ENCODE measurements at places on chromosomes 1 and 21.

DNA sequence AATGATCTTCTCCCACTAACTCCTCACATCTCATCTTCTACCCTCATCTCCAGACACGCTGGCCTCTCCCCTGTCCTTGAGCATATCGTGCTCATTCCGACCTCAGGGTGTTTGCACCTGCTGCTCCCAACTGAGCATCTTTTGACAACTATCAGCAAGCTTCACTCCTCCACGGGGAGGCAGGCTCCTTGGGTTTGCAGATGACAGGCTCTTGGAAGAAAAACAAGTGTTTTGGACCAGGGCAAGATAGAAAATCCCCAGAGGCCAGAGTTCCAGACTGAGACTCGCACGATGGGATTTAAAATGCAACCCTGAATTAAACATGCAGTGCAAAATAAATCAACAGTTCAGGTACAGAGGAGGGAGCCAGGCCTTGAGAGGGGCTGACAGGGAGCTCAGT, 246.7 kb downstream of the PTPRU start:
- DNase-seq = no peak

GRCh38 chr1:40838980-40839942, 22.9 kb downstream of the CITED4 start:
- DNase-seq = no peak

- DNase-seq = no peak
Observed at GRCh38 chr1:161074676-161075368, 5.1 kb upstream of the ARHGAP30 start.

- DNase-seq = peak; percentile 14
Observed at GRCh38 chr1:110495926-110496600, 22.9 kb downstream of the KCNA10 start.

- no peak for DNase-seq
Observed at GRCh38 chr1:19945914-19946313, 22.5 kb upstream of the PLA2G2E start.

DNA sequence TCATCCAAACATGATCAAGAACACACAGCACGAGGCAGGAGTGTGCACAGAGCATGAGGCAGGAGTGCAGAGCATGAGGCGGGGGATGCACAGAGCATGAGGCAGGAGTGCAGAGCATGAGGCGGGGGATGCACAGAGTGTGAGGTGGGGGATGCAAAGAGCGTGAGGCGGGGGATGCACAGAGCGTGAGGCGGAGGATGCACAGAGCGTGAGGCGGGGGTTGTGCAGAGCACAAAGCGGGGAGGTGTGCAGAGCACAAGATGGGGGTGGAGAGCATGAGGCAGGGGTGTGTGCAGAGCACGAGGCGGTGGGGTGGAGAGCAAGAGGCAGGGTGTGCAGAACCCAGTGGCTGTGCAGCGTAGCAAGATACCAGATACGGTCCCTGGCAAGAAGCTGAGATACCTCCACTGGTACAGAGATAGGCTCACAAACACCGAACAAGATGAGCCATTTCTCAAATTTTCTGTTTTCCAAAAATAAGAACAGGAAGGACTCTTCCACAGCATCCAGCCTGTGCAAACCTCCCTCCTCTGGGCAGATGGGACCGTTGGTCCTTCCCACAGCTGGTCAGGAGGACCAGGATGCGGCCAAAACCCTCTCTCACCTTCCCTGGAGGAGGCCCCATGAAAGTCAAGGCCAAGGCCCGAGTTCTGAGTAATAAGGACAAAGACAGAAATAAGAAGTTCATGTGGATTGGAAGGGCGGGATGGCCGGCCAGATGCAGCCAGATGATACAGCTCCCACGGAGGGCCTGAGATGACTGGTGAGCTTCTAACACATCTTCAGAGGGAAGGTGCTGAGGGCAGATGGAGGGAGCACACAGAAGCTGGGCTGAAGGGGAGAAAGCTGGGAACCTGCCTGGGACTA, 12.0 kb downstream of the SPATC1L start:
- no peak for DNase-seq

- DNase-seq = no peak
Observed at GRCh38 chr1:8871965-8872399, 6.5 kb downstream of the ENO1 start.

DNA sequence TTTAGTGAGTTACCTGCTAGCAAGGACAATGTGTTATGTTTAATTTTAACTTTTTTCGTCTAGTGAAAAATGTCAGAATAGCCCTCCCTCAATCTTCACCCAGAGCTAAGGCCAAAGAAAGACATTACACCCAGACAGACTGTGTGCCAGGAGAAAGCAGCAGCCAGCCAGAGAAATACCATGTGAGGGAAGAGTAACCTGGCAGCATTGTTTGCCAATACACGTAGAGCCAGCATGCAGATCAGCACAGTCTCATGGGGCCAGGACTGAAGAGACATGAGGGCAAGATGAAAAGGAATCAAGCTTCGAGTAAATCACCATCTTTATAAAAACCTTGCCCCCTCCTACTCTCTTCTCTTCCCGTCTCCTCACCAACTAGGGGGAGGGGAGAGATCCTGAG, 88.5 kb upstream of the ADAR start:
- DNase-seq = no peak

DNA sequence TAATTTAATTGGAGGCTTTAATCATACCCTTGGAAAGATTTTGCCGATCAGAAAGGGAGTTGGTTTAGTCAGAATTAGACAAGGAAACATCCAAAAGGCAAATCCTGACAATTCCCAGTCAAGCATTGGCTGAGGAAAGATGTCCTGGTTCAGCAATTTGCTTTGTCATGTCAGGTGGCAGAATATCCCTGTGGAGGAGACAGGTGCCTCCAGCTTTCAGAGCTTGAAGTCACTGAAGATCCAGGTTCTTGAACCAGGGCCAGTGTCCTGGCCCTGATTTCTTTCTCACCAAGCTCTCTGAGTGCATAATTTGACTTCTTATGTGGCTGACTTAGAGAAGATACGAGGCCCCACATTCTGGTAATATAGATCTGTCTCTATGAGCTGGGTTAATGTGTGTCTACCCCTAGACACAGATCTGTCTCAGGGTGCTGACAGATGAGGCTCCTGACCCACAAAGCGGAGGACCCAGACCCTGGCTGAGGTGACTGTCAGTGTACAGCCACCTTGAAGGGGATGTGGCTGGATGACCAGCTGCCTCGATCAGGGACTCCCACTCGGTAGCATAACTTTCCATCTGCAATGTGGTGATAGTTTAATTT, 118.9 kb downstream of the HHAT start:
- DNase-seq = no peak

DNA sequence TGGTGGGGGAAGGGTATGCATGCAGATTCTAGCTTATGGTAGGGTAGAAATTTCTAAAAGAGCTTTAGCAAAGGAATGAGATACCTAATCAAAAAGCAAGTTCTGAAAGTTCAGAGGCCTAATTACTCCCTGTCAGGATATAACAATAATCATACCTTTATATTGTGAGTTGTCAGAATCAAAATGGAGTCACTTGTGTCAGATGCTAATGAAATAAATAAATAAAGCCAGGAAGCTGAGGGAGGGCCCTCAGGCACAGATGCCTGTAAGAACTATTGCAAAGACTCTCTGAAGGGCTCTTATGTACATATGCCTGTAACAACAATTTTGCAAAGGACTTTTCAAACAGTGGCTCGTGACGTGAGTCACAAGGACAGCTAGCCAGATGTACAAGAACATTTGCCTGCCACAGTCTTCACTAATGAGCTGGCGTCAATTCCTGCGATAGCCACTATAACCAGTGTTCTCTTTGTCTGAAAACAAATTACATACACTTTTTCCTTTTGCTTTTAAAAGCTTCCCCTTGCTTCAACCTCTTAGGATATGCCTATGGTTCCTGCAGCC, 27.4 kb upstream of the DNASE2B start:
- DNase-seq = peak; percentile 11

DNA sequence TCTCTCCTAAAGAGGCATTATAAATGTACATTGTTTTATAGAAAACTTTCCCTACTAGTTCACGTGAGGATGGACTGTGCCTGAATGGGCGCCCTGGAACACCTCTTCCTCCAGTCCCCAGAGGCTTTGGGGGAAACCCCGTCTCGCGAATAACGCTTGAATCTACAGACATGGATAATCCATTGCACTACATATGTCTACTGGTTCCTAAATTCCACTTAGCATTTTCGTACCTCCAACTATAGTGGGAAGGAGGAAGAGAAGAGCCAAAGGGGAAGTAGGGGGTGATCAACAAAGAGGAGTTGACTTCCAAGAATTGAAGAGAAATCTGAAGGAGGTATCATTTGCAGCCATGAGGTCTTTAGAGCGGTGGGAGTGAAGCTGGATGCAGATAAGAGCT, 11.1 kb downstream of the BARHL2 start:
- no peak for DNase-seq

DNA sequence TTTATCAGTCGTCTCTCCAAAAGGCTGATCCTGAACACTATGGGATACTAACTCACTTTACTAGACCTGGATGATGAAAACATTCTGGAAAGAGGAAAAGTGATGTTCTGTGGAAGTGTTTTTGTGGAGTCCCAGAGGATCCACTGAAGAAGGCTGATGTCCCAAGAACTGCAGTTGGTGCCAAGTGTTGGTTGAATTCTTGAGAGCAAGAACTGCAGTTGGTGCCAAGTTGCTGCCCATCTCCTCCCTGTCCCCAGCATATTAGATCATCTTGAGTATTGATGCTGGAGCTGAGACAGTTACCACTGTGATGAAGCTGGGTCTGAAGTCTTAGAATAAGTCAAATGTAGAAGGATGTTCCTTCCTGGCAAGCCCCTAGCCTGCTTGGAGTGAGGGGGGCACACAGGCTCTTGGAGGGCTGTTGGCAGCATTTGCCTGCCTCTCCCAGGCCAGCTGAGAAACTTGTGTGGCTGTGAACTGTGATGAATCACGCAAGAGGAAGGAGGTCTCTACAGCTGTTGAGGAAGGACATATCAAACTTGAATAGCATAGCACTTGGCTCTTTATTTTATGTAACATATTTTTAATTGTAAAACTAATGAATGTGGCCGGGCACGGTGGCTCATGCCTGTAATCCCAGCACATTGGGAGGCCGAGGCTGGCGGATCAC, 48.1 kb downstream of the DNAJC6 start:
- no peak for DNase-seq

- DNase-seq = no peak
Observed at GRCh38 chr1:200006711-200007110, 20.8 kb upstream of the NR5A2 start.

DNA sequence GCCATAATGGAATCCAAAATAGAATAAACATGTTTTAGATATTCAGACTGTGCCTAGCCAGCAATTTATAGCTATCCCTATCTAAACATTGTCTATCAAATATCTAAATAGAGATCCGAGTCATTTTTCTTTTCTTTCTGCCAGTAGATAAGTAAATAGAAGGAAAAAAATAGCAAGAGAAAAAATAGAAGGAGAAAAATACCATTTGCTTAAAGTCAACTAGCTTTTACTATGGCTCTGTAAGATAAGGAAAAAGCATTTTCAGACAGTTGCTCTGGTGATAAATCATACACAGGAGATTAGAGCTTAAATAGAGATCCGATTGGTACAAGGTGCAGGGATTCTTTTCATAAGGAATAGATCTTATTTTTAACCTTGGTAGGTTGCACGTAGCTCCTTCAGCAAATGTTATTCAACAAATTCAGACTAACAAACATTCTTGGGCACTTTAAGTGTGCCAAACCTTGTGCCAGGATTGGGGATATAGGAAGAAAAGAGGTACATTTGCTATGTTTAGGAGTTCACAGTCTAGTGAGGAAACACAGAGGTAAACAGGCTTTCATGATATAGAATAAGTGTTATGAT, 70.1 kb upstream of the CCDC190 start:
- DNase-seq = no peak

- DNase-seq = no peak
Observed at GRCh38 chr1:230435108-230435507, 9.0 kb upstream of the PGBD5 start.

- no peak for DNase-seq
Observed at GRCh38 chr1:17763995-17764394, 8.9 kb downstream of the ACTL8 start.

DNA sequence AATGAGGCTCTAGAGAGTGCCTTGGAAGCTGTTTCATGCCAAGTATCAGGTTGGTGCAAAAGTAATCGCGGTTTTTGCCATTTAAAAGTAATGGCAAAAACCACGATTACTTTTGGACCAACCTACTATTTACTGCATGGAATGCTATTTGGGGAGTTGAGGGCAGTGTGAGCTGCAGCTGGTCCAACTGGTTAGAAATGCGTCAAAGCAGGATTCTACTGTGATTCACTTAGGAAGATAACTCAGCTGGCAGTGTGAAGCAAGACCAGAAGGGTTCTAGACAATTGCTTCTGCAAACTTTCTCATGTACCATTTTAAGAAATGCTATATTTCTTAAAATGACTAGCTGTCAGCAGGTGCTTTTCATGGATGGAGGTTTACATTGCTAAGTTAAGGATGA, 21.2 kb upstream of the PLA2G2C start:
- no peak for DNase-seq

- peak; percentile 39 for DNase-seq
Observed at GRCh38 chr1:31788825-31789256, 24.7 kb upstream of the ADGRB2 start.

GRCh38 chr1:223836586-223836985, 9.2 kb downstream of the TP53BP2 start:
- DNase-seq = no peak

GRCh38 chr1:8169364-8170058, 143.4 kb upstream of the ERRFI1 start:
- DNase-seq = peak; percentile 61

GRCh38 chr1:153881751-153882150, 41.0 kb downstream of the GATAD2B start:
- no peak for DNase-seq

- DNase-seq = no peak
Observed at GRCh38 chr1:167499664-167500101, 18.6 kb downstream of the CD247 start.

DNA sequence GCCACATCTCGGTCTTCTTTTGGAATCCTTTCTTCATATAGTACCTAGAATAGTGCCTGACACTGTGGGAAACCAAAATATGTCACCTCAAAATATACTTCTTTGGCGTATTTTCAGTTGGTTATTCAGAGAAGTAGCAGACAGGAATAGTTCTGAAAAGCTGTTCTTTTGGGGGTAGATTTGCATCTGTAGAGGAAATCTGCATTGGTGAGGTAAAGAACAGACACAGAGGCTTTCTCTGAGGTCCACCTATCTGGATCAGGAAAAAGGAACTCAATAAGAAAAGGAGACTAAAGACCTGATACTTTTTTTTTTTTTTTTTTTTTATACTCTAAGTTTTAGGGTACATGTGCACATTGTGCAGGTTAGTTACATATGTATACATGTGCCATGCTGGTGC, 23.2 kb downstream of the LEPR start:
- DNase-seq = no peak

GRCh38 chr1:10853701-10854100, 57.3 kb upstream of the CASZ1 start:
- no peak for DNase-seq

DNA sequence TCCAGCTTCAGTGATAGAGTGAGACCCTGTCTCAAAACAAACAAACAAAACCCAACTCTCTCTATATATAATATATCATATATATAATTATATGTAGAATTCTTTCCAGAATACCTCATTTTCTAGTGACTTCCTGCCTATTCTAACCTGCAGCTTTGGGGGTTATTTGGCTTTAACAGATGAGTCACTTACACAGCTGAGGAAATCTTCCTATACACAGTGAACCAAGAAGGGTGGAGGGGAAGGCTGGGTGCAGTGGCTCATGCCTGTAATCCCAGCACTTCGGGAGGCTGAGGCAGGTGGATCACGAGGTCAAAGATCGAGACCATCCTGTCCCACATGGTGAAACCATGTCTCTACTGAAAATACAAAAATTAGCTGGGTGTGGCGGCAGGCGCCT, 9.2 kb downstream of the RAB29 start:
- DNase-seq = no peak
